ENCODE measurements at places on chromosomes 3 and 15.

DNA sequence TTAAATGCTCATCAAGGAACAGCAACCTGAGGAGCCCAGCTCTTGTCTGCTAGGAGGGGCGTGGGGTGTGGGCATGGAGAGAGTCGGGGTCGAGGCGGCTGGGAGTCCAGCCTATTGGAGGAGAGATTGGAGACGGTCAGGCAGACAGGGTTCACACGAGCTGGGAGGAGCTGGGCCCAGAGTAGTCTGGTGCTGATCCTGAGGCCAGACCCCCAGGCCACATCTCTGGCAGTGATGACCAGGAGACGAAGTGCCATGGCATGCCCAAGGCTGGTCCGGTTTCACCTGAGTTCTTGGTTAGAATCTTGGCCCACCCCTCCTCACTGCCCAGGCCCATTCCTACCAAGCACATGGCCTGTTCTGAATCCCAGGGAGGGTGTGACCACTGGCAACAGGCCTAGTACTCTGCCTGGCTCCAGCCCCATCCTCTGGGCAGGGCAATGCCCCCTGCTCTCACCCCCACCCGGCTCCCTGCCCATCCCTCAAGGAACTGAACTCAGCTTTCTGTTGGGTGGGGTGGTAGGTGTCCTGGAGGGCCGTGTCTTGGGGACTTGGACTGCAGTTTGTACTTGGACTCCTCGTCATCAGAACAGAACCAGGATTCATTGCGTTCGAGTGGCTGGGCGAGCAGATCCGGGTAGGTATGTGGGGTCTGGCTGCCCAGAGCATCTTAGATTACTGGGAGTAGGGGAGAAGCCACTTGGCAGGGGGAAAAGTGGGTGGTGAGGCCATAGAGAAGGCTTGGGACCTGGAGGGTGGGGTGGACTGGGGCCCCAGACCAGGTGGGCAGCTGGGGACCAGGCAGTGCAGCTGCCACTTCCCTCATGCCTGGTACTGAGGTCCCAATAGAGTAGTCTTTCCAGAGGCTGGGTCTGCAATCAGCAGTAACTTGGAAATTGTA is 20.8 kb downstream of the SLC28A1 start:
- no peak for DNase-seq

DNA sequence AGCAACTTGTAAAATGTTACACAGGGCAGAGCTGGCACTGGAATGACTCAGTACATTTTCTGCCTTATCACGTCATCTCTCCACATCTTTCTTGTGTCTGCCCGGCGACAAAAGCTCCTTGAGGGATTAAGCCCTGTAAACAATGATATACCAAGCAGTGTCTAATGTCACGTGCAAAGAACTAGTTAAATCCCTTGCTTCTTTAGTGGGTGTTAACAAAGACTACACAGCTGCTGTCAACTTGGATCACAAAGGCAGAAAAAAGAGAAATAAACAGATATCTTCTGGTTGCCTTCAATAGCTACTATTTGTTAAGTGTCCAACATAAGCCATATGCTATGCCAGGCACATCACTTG is 48.1 kb upstream of the FRMD4B start:
- DNase-seq: no peak

GRCh38 chr3:23648326-23648995 is 157.3 kb upstream of the UBE2E1 start:
- no peak for DNase-seq

DNA sequence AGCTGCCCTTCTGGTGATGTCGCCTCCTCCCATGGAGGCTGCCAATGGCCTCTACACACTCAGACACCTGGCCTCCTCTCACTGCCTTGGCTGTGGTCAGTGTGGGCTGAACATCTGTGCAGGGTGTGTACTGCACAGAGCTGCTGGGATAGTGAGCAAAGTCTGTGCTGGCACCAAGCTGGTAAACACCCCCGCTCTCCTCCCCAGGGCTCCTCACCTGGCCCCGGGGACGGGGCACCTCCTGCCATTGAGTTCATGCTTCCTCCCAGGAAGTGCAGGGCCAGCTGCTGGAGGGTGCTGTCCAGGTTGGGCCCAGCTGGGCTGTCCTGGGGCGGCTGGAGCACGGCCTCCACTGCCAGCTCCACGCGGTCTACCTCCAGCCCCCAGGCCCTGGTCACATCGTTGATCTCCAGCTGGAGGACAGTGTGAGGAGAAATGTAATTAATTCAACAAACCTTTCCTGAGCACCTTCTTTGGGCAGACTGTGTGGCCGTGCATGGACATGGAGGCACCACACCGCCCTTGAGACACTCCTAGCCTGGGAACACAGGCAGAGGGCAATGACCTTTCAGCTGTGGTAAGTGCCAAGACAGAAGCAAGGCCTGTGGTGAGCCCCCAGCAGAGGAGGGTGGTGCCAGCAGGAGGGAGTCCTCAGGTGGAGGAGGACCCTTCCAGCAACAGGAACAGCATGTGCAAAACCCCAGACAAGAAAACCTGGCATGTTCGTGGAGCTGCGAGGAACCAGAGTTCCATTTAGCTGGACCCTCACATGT is 6.8 kb downstream of the STOML1 start:
- no peak for DNase-seq

DNA sequence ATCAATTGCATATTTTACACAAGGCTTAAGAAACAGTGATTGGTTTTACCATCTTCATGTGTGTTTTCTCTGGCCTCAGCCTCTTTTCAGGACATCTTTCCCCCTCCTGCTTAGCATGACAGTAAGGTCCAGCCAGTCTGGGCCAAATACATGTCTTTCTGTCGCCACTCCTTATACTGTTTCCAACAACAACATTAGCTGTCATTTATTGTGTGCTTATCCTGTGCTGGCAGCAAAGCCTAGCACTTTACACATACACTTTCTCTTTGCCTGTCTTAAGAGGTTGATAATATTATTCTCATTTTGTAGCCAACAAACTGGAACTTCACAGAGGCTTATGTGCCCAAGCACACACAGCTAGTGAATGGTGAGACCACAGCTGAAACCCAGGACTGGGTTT is 37.8 kb downstream of the B3GALNT1 start:
- no peak for DNase-seq

GRCh38 chr3:141444586-141445285 is 42.1 kb upstream of the RASA2 start:
- DNase-seq: no peak

GRCh38 chr3:171967137-171967783 is 72.1 kb upstream of the FNDC3B start:
- DNase-seq: peak; percentile 60

GRCh38 chr15:76073554-76073953 is 13.8 kb downstream of the TMEM266 start:
- no peak for DNase-seq

DNA sequence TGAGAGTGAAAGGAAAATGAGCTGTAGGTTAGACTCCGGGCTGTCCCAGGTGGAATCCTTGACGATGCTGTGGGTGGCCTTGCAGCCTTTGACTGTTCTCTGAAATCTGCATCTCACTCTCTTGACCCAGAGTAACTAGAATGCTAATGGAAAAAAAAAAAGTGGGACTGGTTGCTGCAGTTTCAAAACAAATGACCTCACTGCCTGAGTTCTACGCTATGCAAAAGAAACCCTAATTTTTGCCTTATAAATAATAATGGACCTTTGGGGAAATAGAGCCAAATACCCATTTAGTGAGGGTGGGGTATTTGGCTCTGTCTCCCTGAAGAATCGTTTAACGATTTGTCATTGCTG is 309.7 kb upstream of the C2CD4B start:
- no peak for DNase-seq

- no peak for DNase-seq
Observed at GRCh38 chr3:22431334-22431733, 680.3 kb upstream of the ZNF385D start.

DNA sequence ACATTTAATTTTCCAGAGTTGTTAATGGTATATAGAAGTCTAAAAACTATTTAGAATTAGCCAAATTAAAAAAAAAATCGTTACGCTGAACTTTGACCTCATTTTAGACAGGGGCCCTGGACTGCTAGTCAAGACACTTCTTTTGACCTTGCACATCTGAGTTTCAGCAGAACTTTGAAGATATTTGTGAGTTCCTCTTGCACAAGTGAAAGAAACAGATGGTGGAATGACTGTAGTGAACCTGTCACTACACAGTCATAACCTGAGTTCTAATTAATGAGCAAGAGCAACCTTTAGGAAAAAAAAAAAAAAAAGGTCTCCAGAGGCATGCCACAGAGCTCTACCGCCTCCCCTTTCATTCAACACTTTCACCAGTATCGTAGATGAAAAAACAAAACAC is 5.3 kb downstream of the MYO5C start:
- DNase-seq: no peak

DNA sequence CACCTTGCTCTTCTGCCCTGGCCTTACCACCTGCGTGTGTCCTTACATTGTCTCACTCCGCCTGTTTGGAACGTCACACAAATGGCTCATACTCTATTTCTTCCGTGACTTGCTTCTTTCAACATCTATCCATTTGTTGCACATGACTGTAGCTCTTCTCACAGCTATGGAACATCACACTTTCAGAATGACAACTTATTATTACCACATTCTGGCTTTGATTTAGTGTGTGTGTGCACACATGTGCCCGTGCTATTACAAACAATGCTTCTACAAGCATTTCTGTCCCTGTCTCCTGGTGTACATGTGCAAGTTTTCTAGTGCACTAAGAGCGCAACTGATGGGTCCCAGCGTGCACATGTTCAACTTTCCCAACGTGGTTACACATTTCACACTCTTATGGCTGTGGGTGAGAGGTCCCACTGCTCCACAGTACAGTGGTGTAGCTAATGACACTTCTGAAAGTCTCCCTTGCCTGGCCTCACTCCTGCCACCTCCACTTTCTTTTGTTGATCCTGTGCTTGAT is 37.8 kb downstream of the PTH1R start:
- no peak for DNase-seq

GRCh38 chr3:5254281-5255048 is 67.0 kb downstream of the EDEM1 start:
- no peak for DNase-seq
